ENCODE measurements at places on chromosomes 11 and 22. TPM values are rescaled to one million over a fixed set of nuclear protein-coding genes. Genes with fewer than 3 reads are reported as not detected.

Gene TSPAN4
- total RNA-seq = 187 TPM

Gene CALCA
- total RNA-seq = not detected

Gene OR51B5
- not detected for total RNA-seq

Gene HIRA
- 23.8 TPM for total RNA-seq

Gene FAM180B
- total RNA-seq = not detected
